Smooth muscle cell of the pulmonary artery (primary cell): ENCODE measurements at places on chromosomes 3 and 15. TPM values are rescaled to one million over a fixed set of nuclear protein-coding genes. Genes with fewer than 3 reads are reported as not detected.

The PEAK1 gene
- 92.5 and 149 TPM in 2 replicates for total RNA-seq

The SLC22A13 gene
- total RNA-seq: 0.46 and 1.2 TPM in 2 replicates

The GABRA5 gene
- not detected in 2 replicates for total RNA-seq

The ROBO1 gene
- total RNA-seq: 49.4 and 94.4 TPM in 2 replicates

The RPL39L gene
- total RNA-seq: 9.4 and 13.8 TPM in 2 replicates

The GLT8D1 gene
- total RNA-seq: 106 and 149 TPM in 2 replicates

The FETUB gene
- total RNA-seq: not detected in 2 replicates

The FOXL2 gene
- 0.10 TPM in 1 of 2 replicates, not detected in the other for total RNA-seq

The CKMT1A gene
- total RNA-seq: not detected in 2 replicates

The TM4SF4 gene
- total RNA-seq: 0.89 and 2.4 TPM in 2 replicates

The SI gene
- total RNA-seq: not detected in 2 replicates

The LRRIQ4 gene
- total RNA-seq: 0.07 TPM in 2 replicates

The CGNL1 gene
- 5.3 and 8.0 TPM in 2 replicates for total RNA-seq

The EAF1 gene
- 22.1 and 28.6 TPM in 2 replicates for total RNA-seq

The DNAH12 gene
- 0.13 TPM in 2 replicates for total RNA-seq

The PCSK6 gene
- total RNA-seq: 1.0 and 1.1 TPM in 2 replicates

The SEMA3F gene
- total RNA-seq: 18.6 and 31.0 TPM in 2 replicates

The PROS1 gene
- total RNA-seq: 18.4 and 72.8 TPM in 2 replicates

The PAK6 gene
- 0.13 TPM in 2 replicates for total RNA-seq

The GABRB3 gene
- 0.66 and 1.3 TPM in 2 replicates for total RNA-seq

The FAM43A gene
- 23.8 and 31.5 TPM in 2 replicates for total RNA-seq

The CPEB1 gene
- 9.0 and 14.1 TPM in 2 replicates for total RNA-seq

The GPR160 gene
- total RNA-seq: 0.13 and 0.26 TPM in 2 replicates

The TNFAIP8L3 gene
- total RNA-seq: 6.9 and 7.4 TPM in 2 replicates

The OXTR gene
- 18.5 and 30.7 TPM in 2 replicates for total RNA-seq

The DCBLD2 gene
- total RNA-seq: 344 and 450 TPM in 2 replicates

The UBE3A gene
- total RNA-seq: 73.1 and 84.6 TPM in 2 replicates

The SMCO1 gene
- not detected in 2 replicates for total RNA-seq

The C3orf52 gene
- total RNA-seq: 2.5 and 13.6 TPM in 2 replicates

The ACP3 gene
- total RNA-seq: 0.33 TPM in 1 of 2 replicates, not detected in the other

The NR2F2 gene
- 23.4 and 62.9 TPM in 2 replicates for total RNA-seq

The HGD gene
- 0.40 and 1.3 TPM in 2 replicates for total RNA-seq

The MOBP gene
- not detected in 2 replicates for total RNA-seq

The IQGAP1 gene
- total RNA-seq: 271 and 280 TPM in 2 replicates

The SLC15A2 gene
- 0.26 and 0.30 TPM in 2 replicates for total RNA-seq

The SOX2 gene
- total RNA-seq: 0.63 TPM in 1 of 2 replicates, not detected in the other

The SETD5 gene
- total RNA-seq: 63.0 and 64.7 TPM in 2 replicates

The MELTF gene
- total RNA-seq: 11.1 and 19.6 TPM in 2 replicates

The SNRPN gene
- total RNA-seq: 155 and 209 TPM in 2 replicates

The TMEM158 gene
- 17.7 and 112 TPM in 2 replicates for total RNA-seq

The AP4E1 gene
- total RNA-seq: 13.0 and 16.6 TPM in 2 replicates

The PLA1A gene
- total RNA-seq: 0.13 and 0.30 TPM in 2 replicates

The CD200R1L gene
- not detected in 2 replicates for total RNA-seq

The LRRC58 gene
- total RNA-seq: 30.2 and 32.8 TPM in 2 replicates

The SLC9C1 gene
- total RNA-seq: 0.20 and 0.43 TPM in 2 replicates

The GRK7 gene
- not detected in 2 replicates for total RNA-seq

The CCR5 gene
- not detected in 2 replicates for total RNA-seq

The EBLN2 gene
- total RNA-seq: 4.1 and 4.2 TPM in 2 replicates

The ATP10A gene
- 14.9 and 16.4 TPM in 2 replicates for total RNA-seq

The WDR93 gene
- 0.07 TPM in 1 of 2 replicates, not detected in the other for total RNA-seq

The MGLL gene
- 77.0 and 77.5 TPM in 2 replicates for total RNA-seq

The LDHAL6B gene
- not detected in 2 replicates for total RNA-seq

The SRGAP3 gene
- total RNA-seq: 2.8 and 7.6 TPM in 2 replicates

The SERPINI2 gene
- total RNA-seq: not detected in 2 replicates
